H4 (cell line): ENCODE measurements at places on chromosomes 13 and 19. TPM values are rescaled to one million over a fixed set of nuclear protein-coding genes. Genes with fewer than 3 reads are reported as not detected.
A peak's percentile ranks its signal among the peaks of the same experiment; 100 is the strongest.

MYO1F gene
- 0.17 TPM in 1 of 2 replicates, not detected in the other for total RNA-seq

FFAR2 gene
- not detected in 2 replicates for total RNA-seq

ZFP28 gene
- total RNA-seq, result 3.9 and 4.7 TPM in 2 replicates

CHST8 gene
- total RNA-seq, result 6.8 and 9.9 TPM in 2 replicates

DZIP1 gene
- 14.6 and 36.4 TPM in 2 replicates for total RNA-seq

KLHL1 gene
- total RNA-seq, result not detected in 2 replicates

MYO16 gene
- total RNA-seq, result 0.04 TPM in 2 replicates

NCAN gene
- not detected in 2 replicates for total RNA-seq

FAM174C gene
- 49.8 and 59.5 TPM in 2 replicates for total RNA-seq

TMC4 gene
- total RNA-seq, result not detected in 2 replicates

DNA sequence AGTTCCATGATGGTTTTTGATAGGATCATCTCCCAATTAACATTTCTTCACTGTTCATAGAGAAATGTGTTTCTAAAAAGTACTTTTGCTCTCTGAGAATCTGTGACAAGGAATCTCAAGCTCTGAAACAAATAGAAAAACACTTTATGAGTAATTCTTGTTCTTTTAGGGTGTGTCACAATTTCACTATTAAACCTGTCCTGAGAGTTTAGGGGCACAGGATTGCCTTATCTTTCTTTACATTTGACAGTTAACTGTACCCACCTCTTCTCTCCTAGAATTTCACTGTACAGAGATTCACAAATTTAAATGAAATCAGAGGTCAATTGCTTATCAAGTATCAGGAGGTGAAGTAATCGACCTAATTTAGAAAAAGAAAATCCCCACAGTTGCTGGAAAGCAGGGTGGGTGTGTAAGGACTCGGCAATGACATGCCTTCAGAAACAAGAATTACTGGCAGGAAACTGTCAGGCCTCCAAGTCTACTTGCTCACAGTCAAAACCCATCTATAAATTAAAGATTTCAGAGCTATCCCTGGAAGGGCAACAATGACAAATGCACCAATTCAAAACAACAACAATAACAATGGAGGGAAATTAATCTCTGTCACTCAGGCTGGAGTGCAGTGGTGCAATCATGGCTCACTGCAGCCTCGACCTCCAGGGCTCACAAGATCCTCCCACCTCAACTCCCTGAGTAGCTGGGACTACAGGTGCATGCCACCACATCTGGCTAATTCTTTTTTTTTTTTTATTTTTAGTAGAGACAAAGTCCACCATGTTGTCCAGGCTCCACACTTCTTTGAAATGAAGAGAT is 250.2 kb downstream of the ABCC4 start:
- no peak for DNase-seq

DNA sequence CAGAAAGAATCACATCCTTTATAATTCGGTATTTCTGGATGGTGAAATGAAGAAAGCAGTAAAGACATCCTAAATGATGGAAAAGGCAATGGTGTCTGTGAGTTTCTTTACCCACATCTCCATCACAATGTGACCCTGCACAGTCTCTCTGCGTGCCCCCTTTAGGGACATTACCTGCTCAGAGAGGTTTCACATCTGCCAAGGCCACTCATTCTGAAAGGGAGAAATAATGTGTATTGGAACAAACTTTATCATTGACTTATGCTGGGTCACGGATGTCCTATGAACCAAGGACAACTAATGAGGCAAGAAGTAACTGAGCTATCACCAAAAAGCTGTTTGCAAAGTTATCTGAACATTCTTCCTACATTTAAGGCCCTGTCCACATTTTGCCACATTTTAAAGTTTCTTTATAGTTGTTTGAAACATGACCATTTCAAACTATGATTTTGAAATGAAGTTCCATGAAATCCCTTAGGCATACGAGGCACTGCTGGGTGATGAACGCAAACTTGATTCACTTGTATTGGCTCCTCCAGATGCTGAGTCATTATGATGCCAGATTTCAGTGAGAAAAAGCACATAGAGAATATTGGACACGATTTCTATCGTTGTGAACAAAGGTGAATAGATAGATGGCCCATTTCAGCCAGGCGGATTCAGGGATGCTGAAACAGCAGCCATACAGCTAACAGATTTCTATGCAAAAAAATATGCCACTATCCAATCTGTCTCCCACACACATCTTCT is 63.5 kb upstream of the HMGB1 start:
- DNase-seq, result no peak

- DNase-seq, result no peak
Observed at GRCh38 chr19:14770136-14770535, 8.2 kb downstream of the ADGRE2 start.

DNA sequence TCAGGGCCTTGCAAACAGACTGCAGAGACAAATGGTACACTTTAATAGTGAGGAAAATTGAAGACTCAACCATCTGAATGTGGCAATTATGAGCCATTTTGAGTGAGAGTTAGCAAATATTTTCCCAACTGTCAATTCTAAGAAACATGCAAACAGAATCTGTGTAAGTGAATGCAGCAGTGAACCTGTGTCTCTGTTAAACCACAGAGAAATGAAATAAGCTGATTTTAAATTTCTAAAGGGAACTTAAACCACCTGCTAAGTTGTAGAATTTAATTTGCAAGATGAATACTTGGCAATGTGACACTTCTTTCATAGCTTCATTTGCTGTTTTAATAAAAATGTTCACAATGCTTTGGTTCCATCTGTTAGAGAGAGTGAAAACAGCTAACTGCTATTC is 42.0 kb upstream of the TDRD3 start:
- no peak for DNase-seq

DNA sequence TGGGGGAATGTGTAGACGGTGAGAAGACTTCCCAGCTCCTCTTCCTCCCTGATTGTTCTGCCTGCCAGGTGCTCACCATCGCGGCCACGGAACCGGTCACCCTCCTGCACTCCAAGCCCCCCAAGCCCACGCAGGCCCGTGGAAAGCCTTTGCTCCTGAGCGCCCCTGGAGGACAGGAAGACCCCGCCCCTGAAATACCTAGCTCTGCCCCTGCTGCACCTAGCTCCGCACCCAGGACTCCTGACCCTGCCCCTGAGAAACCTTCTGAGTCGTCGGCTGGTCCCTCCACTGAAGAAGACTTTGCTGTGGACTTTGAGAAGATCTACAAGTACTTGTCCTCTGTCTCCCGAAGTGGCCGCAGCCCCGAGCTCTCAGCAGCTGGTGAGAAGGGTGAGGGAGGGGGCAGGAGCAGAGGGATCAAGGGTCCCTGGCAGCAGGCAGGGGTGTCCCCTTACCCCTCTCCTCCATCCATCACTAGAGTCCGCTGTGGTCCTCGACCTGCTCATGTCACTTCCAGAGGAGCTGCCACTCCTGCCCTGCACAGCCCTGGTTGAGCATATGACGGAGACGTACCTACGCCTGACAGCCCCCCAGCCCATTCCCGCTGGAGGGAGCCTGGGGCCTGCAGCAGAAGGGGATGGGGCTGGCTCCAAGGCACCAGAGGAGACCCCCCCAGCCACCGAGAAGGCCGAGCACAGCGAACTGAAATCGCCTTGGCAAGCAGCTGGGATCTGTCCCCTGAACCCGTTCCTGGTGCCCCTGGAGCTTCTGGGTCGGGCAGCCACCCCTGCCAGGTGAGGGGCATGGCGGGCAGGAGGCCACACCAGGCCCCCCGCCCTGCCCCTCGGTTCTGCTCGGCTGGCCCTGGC is 2.1 kb downstream of the SNAPC2 start:
- no peak for DNase-seq

GRCh38 chr19:12715102-12715501 is 8.6 kb downstream of the TNPO2 start:
- DNase-seq, result no peak

DNA sequence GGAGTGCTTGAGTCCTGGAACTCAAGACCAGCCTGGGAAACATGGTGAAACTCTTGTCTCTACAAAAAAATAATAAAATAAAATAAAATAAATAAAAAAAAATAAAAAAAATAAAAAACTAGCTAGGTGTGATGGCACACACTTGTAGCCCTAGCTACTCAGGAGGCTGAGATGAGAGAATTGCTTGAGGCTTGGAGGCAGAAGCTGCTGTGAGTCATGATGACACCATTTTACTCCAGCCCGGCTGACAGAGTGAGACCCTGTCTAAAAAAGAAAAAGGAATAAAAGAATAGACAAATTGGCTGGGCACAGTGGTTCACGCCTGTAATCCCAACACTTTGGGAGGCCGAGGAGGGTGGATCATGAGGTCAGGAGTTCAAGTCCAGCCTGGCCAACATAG is 1168.9 kb downstream of the SLITRK5 start:
- DNase-seq, result no peak

- DNase-seq, result no peak
Observed at GRCh38 chr13:67829641-67830040, 599.5 kb upstream of the PCDH9 start.

DNA sequence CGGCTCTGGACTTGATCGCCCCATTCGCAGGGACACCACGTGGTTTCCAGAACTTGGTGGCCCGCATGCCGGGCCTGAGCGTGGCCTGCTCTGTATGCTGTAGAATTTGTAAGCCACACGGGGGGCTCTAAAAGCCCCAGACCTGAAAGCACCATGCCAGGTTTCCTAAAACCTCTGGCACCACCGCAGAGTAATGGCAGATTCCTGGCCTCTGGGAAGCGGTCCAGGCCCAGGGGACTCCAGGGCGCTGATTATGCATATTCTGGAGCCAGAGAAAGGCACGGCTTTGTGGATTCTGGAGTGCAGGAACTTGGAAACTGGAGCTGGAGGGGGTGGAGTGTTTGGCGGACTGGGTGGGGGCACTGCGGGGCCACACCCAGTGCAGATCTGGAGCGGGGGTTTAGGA is 3.7 kb downstream of the FTL start:
- no peak for DNase-seq

DNA sequence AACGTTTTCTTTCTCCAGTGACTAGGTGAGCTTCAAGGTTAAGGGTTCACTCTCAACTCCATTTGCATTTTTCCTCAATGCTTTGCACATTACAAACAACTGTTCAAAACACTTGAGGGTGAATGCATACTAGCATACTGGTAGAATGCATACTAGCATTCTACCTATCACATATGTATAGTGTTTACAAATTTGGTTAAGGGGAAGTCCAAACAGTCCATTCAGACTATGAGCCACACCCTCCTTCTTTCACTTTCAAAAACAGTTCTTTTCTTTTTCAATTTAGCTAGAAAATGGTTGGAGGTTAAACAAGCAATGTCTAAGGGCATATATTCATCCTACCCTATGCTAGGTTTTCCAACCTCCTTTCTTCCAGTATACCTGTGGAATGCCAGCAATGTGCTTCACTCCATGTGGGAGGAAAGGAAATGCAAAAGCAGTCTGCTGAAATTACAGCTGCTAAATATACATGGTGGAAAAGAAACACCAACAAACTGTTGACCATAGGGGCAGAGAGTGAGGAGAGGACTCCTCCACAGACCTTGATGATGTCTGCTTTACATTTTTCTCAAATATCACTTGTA is 102.6 kb downstream of the DOCK9 start:
- DNase-seq, result no peak

- peak; percentile 91 for DNase-seq
Observed at GRCh38 chr19:10334588-10335351, 1.4 kb upstream of the RAVER1 start.

DNA sequence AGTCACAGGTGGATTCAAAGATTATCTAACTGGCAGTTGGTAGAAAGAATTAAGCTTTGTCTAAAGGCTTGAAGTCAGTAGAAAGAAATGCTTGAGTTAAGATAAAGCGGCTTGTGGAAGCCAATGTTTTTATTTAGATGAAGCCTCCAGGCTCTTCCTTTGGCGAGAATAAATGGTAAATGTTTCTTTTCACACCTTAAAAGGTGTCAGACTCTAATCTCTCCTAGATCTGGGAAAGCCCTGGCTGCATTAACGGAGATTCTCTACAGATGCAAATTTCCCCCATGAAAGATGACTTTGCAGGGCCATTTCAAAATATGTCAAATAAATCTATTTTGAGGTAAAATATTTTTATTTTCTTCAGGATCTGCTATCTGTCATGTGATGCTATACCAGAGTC is 37.8 kb upstream of the PCCA start:
- no peak for DNase-seq

DNA sequence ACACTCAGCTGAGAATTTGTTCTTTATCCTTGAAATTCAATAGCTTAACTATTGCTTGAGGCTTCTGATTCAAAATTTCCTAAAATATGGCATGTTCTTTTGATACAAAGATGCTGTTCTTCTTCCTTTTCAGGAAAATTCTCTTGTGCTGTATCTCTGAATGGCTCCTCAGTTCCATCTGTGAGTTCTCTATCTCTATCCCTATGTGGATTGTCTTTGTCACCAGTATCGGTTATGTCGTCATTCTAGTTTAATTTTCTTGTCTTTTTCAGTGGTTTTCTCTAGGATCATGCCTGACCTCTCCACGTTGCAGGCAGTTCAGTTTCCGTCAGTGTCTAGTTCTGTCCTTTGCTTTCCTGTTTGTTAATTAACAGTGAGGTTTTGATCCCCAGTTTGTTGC is 104.6 kb upstream of the GJB6 start:
- DNase-seq, result no peak

- no peak for DNase-seq
Observed at GRCh38 chr13:39149896-39150295, 111.6 kb downstream of the NHLRC3 start.

GRCh38 chr13:77857531-77858209 is 61.0 kb downstream of the EDNRB start:
- peak; percentile 41 for DNase-seq

GRCh38 chr19:13764821-13765394 is 586 bp downstream of the MRI1 start:
- DNase-seq, result no peak

DNA sequence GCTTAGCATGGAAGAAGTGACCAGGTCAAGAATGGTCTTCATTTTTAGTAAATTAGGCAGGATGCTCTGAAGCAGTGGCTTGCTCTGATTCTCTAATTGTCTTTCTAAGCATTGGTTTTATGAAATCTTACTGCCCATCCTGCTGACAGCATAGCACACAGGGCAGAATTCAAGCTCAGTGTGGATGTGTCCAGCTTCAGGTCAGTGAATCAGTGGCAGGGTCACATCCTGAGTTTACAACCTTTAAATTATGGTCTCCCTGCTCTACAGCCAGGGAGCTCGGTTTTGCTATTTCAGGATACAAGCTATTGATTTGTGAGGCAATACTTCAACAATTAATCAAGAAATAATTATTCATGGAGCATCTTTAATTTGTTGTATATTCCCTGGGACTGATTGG is 202.3 kb upstream of the RXFP2 start:
- DNase-seq, result no peak

DNA sequence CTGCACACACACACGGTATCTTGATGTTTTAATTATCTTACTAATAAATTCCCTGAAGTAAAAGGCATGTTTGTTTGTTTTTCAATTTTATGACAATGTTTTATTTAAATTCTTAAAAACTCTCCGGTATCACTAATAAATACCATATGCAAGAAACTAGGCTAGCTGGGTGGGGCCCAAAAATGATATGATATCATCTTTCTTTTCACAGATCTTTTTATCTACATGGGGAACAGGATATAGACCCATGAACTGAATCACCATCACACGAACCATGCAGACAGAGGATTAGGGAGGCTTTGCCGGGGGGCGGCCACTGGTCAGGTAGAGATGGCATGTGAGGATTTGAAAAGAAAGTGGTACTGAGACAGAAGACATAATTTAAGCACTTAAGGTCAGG is 266.4 kb downstream of the ENOX1 start:
- no peak for DNase-seq
